ENCODE measurements at places on chromosomes 1 and 21.

DNA sequence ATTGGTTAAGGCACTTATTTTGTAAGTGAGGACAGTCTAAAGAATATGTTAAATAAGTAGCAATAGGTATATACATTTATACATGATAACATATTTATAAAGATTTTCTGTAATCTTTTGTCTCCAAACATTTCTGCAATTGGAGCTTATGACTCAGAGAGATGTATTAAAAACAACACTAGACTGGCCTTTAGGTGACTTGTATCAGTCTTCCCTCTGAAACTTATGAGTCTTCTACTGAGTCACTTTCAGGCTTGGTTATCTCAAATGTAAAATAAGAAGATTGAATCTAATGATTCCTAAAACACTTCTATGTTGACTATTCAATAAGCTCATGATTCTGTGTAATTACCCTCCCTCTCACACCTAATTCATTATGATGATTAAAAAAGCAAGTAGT lies 672.6 kb upstream of the NEGR1 start:
- no peak for DNase-seq

GRCh38 chr1:36590771-36591170 lies 108.1 kb upstream of the CSF3R start:
- DNase-seq: no peak

DNA sequence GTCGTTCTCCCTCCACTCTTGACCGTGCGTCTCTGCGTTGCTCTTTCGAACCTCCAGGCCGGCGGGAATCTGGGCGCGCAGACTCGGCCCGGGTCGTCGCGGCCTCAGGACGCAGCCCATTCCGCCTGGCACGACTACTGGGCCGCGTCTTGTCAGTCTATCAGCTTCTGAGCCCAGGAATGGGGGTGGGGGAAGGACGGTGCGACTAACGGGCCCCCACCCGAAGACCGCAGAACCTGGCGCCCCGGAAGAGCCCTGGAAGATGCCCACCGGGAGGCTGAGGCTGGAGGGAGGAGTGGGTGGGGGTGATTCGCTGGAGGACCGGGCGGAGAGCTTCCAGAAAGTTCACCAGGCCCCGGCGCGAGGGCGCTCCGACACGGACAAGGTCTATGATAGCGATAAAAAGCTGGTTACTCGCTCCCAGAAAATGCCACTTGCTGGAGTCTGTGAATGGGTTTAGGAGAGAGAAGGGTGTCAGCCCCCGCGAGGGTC lies 1.7 kb upstream of the DMRTA2 start:
- no peak for DNase-seq

GRCh38 chr1:62269851-62270495 lies 49.3 kb downstream of the KANK4 start:
- no peak for DNase-seq

GRCh38 chr1:208747979-208748378 lies 503.8 kb upstream of the PLXNA2 start:
- DNase-seq: no peak

- DNase-seq: no peak
Observed at GRCh38 chr1:69744381-69744780, 176.7 kb downstream of the LRRC7 start.

DNA sequence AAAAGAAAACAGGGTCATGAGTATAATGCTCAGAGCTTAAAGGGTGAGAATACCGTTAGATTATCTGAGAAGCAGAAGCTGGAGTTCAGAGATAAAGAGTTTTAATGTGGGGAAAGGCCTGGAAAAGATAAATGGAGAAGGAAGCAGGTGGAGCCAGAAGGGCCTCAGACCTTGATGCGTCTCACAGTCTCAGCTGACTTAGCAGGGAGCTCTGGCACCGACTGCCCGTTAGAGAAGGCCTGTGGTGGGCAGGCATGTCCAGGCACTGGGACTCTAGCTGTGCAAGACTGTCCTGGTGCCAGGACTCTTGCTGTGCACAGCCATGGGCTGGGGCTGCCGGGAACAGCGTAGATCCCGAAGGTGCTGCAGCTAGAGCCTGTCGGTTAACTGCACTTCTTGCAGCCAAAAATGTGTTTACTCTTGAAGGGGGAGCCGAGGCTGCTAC lies 3.8 kb upstream of the SLAMF9 start:
- no peak for DNase-seq

- DNase-seq: no peak
Observed at GRCh38 chr1:114025609-114026401, 46.5 kb downstream of the OLFML3 start.

GRCh38 chr1:15949453-15950245 lies 26.3 kb downstream of the ZBTB17 start:
- DNase-seq: no peak

- no peak for DNase-seq
Observed at GRCh38 chr1:32115496-32115895, 7.6 kb downstream of the KPNA6 start.

DNA sequence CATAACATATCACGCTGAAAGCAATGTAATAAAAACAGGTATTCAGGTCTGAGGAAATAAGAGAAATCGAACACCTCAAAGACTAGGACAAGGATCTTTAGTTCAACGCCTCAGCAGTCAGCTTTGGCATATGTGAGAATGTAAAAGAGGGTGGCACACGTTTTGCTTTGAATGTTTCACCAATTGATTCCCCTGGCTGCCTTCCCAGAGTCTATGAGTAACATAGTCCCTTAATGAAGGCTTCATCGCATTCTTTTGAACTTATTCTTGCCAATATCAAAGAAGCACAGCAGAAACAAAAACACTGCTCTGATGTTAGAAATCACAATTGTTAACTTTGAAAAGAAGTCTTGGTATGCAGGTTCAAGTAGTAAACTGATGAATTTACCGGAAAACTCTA lies 764.8 kb downstream of the ADGRL2 start:
- no peak for DNase-seq

DNA sequence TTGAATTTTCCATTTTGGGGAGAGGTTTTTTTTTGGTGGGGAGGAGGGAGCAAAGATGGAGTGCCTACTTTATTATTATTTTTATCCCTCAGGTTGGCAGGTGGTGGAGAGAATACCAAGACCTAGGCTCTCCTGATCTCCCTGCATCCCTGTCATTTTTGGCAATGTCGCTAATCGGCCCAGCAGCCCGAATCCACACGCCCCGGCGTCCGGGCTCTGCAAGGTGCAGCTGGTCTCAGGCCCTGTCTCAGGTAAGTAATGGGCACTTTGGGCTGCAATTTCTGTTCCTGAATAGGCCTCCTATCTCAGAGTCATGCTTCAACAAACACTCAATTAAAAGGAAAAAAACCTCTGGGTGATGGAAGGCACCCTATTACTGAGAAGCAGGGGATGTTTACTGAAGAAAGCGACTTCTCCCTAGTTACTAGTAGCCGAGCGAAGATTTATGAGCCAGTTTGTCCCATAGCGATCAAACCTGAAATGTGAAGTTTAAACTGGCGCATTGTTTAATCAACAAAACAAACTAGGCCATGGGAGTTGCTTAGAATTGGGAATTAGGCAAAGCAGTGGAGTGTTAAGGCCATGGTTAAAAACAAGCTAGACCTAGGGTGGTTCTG lies 137.8 kb downstream of the RWDD3 start:
- no peak for DNase-seq

GRCh38 chr1:107637101-107637500 lies 327.9 kb downstream of the VAV3 start:
- no peak for DNase-seq

GRCh38 chr21:43331962-43332828 lies 94.7 kb downstream of the SIK1 start:
- DNase-seq: no peak

- DNase-seq: no peak
Observed at GRCh38 chr1:44031252-44032169, at the start of gene SLC6A9. Gene SLC6A9 (minus strand): TSS chr1:44031462. CDS start chr1:44024277, 7,185 bp downstream.

- no peak for DNase-seq
Observed at GRCh38 chr21:41926117-41926806, 27.6 kb downstream of the C2CD2 start.

- no peak for DNase-seq
Observed at GRCh38 chr1:217769768-217770167, 138.6 kb downstream of the SPATA17 start.

DNA sequence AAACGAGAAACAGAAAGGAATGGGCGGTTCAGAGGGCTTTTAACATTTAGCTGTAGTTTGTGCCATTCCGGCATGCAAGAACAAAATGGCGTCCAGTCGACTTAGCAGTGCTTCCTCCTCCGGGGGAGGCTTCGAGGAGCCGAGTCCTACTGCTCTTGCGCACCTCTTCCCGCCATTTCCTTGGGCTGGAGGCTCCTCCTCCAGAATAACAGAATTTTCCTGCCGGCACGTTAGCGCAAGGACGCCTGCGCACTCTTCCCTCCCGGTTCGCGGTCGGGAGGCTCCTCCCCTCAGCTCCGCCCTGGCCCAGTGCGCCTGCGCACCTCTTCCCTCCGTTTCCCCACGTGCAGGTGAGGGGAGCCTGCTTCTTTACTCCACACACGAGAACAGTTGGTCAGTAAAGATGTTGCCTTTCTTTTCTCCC lies 1.0 kb downstream of the DMRTB1 start:
- DNase-seq: no peak

DNA sequence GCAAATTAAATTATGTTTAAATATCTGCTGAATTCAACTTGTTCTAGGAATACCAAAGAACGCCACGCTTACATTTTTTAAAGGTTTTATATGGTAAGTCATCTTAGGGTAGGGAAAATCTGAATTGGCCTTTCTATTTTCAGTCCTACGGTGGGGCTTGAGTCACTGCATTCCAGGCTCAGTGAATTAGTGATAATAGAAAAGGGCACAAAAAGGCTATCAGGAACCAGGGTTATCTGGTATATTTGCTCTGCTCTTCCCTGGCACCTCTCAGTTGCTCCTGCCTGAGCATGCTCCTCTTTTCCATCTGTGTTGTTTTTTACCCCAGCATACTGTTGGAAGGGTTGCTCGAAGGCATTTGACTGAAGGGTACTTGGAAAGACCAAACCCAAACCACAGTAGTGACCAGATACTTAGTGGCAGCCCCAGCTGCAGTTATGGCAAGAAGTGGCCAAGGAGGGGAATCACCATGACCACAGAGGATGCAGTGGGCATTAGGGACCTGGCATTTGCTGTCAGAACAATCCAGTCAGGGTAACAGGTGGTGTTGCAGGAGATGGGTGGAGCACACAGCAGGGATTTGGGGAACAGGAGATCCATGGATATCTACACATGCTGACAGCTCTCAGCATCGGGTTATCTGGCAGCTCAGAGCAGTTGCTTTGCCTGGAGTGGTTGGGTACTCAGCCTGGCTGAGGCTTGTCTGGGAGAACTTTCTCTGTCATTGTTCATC lies 2.3 kb downstream of the OVAAL start:
- no peak for DNase-seq

DNA sequence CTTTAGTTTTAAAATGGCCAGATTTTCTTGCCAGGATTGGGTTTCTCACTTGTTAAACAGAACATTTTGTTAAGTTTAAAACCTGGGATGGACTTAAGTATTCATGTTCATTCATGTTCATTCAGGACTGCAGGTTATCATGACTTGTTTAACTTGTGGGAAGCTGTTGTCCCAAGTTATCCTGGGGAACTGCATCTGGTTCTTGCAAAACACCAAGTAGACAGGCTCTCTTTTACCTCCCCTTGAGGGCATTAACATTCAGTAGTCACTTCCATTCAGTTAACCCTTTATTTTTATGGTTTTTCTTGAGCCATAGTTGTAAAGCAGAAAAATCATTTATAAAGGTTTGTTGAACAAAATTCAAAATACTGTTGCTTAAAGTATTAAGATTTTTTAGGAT lies 8.1 kb downstream of the SOD1 start:
- DNase-seq: no peak

DNA sequence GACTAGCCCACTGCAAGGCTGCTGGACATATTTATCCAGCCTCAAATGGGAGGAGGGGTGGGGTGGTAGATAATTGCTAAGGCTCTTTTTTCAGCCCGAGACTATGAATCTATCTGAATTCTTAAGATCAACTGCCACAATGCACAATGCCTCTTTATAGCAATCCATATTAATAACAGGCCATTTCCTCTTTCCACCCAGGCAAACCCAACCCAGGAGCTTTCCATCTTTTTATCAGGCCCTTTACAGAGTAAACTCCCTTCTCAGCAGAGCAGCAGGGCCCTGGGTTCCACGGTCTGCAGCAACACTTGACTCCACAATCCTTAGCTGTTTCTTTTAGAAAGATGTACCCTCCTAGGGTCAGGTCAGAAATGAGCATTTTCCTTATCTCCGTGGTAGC lies 806 bp downstream of the DDOST start:
- no peak for DNase-seq

- DNase-seq: no peak
Observed at GRCh38 chr21:41011098-41011731, 156.7 kb upstream of the BACE2 start.

- DNase-seq: no peak
Observed at GRCh38 chr1:167136191-167136614, 42.3 kb downstream of the STYXL2 start.

DNA sequence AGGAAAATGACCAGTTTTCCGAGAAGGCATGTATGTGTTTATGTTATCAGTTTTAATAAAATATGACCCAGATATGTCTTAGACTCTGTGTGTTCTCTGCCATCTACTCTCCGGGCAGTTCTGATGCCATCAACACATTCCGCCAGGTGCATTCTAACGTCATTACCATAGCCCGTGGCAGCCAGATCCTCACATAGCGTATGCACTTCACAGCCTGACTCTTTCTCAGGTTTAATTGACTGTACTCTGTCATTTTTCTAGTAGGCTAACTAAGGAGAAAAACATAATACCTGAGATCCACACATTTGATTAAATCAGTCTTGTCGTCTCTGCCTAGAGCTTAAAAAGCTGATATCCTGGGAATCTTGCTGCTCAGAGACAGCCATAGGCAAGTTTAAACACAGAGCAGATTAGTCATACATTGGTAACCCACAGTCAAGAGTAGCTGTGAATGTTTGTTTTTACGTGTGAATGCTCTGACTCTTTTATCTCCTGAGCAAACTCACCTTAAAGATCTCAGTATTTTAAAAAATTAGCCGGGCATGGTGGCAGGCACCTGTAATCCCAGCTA lies 175.9 kb downstream of the GREM2 start:
- DNase-seq: no peak

DNA sequence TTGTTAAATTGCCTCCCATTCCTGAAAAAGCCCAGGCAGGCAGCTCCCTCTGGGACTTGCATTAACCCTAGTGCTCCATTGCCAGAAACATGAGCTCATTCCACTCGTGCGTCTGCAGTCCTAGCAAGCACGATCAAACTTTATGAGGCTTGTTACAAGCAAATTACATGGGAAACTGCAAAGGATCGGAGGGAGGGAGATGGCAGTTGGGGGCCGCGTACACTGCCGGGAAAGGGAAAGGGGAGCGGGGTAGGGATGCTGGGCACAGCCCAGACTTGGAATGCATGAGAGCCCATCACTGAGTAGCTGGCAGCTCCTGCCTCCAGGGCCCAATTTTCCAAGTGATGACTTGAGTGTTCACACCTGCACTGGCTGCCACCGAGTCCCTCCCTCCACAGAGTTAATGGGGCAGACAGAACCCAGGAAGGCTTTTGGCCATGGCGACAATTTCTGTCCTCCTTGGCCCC lies 169.9 kb downstream of the BRINP2 start:
- DNase-seq: no peak

DNA sequence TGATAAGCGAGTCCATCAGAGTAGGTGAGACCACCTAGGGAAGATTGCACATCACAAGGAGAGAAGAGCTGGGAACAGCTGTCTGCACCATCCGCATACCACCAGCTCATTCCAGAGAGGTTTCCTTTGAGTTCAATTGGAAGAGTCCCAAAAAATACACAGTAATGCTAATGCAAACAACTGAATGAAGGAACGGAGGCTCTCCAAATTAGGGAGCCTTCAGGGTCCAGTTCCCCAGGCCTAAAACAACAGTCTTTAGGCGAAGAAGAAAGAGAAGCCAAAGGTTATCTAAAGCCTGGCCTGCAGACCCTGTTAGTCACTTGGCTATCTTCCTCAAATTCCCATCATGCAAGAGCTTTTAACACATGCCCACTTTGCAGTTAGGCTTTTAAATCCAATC lies 246.4 kb downstream of the PBX1 start:
- no peak for DNase-seq
